Endodermal cell (in vitro differentiated cells): ENCODE measurements at places on chromosomes 5 and 9. TPM values are rescaled to one million over a fixed set of nuclear protein-coding genes. Genes with fewer than 3 reads are reported as not detected.

GRCh38 chr5:157352756-157353340, 86.9 kb downstream of the CYFIP2 start:
- no peak overlapping the region for H3K27ac ChIP-seq
- no peak for DNase-seq
- no peak overlapping the region for H3K4me3 ChIP-seq

DNA sequence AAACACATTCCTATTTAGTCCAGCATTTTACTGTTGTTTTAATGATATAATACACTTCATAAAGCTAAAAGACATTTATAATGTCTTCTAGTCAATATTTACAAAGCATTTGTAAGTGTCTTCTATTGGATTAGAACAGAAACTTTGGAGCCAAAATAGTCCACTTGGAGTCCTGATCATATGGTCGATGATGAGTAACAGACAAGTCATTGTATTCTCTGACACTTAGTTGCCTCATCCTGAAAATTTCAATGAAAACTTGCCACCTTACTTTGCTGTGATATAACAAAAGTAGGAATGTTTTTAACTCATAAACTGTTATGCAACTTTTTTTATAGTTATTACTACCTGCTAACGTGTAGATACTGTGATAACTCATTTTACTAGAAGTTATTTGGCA, 132.5 kb downstream of the GABRB2 start:
- H3K36me3 ChIP-seq, result no peaks in the 10 kb centered on the region
- no peak overlapping the region for H3K4me3 ChIP-seq
- DNase-seq, result no peak
- H3K27ac ChIP-seq, result no peak overlapping the region
- no peaks in the 10 kb centered on the region for H3K27me3 ChIP-seq
- no peaks in the 10 kb centered on the region for H3K4me1 ChIP-seq

Gene PCDHGB6
- total RNA-seq, result 10.7 to 11.3 TPM (median 10.8 TPM) in 3 replicates

DNA sequence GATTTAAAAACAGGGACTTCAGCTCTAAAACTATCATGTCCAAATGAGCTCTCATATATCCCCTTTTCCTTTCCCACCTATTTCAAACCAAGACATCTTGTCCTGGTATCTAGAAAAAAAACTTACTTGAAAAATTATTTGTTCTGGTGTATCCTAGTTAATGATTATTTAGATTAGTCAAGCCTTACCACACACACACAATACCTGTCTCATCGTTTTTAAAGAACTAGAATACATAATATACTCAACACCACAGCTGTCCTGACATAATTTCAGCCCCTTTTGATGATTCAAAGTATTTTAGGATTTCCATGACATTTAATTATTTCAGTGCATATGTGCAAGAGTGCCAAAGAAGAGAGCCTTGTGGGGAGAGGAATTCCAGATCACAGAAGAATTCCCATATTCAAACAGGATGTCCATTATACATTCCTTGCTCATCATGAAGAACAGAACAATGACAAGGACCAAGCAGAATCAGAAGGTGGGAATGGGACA, 233.7 kb downstream of the SMARCA2 start:
- no peak overlapping the region for H3K4me3 ChIP-seq
- H3K4me1 ChIP-seq, result no peaks in the 10 kb centered on the region
- peaks cover 44% of the 10 kb centered on the region for H3K36me3 ChIP-seq
- H3K27me3 ChIP-seq, result no peaks in the 10 kb centered on the region

Gene THBS4
- 10.6 and 13.6 TPM in 2 replicates for total RNA-seq

DNA sequence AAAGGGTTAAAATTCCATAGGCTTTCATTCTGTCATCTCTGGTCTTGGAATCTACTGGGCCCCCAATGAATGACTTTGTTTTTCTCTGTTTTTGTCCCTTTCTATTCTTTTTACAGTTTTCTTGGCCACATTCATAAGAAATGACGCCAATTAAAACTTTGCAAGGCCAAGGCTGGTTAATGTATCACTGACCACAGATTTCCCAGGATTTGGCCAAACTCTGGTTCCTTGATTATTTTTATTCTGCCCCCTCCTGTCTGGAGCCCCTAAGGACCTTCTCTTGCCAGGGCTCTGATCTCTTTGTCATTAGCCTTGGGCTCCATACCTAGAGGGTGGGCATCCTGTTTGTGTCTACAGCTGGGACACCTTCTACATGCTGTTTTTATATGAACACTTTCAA, 388.9 kb upstream of the PAPPA start:
- no peaks in the 10 kb centered on the region for H3K36me3 ChIP-seq
- no peaks in the 10 kb centered on the region for H3K27me3 ChIP-seq
- no peak for DNase-seq
- no peak overlapping the region for H3K27ac ChIP-seq
- H3K4me1 ChIP-seq, result no peaks in the 10 kb centered on the region

DNA sequence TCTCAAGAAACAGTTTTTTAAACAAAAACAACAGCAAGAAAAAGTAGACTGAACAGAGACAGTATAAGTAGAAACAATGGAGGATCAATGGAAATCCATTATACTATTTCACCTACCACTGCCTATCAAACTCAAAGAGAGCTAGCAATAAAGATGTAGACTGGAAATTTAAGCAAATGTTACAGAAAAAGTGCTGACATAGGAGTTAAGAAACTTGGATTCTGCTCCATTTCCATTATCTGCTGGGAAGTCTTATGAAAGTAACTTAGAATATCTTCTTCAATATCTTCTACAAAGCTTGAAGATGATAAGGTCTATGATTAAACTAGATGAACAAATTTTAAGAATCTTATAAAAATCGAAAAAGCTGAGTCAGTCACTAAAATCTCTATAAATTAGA, 1469.8 kb upstream of the C9orf72 start:
- H3K4me1 ChIP-seq, result no peaks in the 10 kb centered on the region
- no peaks in the 10 kb centered on the region for H3K36me3 ChIP-seq
- no peak for DNase-seq
- H3K4me3 ChIP-seq, result no peak overlapping the region

- no peak overlapping the region for H3K27ac ChIP-seq
- no peaks in the 10 kb centered on the region for H3K36me3 ChIP-seq
- H3K27me3 ChIP-seq, result no peaks in the 10 kb centered on the region
- peaks cover 3% of the 10 kb centered on the region for H3K4me1 ChIP-seq
- no peak for DNase-seq
Measured at GRCh38 chr9:14136047-14136635, 177.8 kb downstream of the NFIB start.

DNA sequence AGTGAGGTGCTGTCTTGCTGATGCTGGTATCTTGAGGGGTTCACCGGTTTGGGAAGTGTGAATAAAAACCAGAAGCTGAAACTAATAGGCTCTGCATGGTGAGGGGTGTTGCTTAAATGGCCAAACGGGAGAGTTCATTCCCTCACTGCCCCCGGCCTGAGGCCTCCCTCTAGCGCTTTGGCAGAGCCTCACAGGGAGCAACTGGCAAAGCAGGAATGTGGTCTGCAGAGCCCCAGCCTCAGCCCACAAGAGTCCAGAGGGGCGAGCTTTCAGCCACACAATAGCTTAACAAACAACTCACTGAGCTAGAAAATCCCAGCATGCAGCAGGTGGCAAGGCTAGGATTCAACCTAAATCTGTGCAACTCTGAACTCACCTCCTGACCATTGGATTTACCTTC, 234.8 kb downstream of the MED10 start:
- peaks cover 36% of the 10 kb centered on the region for H3K27me3 ChIP-seq
- no peak overlapping the region for H3K4me3 ChIP-seq
- no peaks in the 10 kb centered on the region for H3K4me1 ChIP-seq

Gene CKMT2
- total RNA-seq, result 1.6 and 2.3 TPM in 2 replicates

GRCh38 chr5:108315829-108316228, 66.1 kb downstream of the FBXL17 start:
- H3K27me3 ChIP-seq, result no peaks in the 10 kb centered on the region
- H3K36me3 ChIP-seq, result no peaks in the 10 kb centered on the region
- H3K27ac ChIP-seq, result no peak overlapping the region
- H3K4me1 ChIP-seq, result no peaks in the 10 kb centered on the region
- no peak overlapping the region for H3K4me3 ChIP-seq

GRCh38 chr9:801399-802071, 40.0 kb upstream of the DMRT1 start:
- DNase-seq, result no peak
- H3K4me3 ChIP-seq, result no peak overlapping the region
- no peaks in the 10 kb centered on the region for H3K27me3 ChIP-seq
- H3K4me1 ChIP-seq, result no peaks in the 10 kb centered on the region
- H3K27ac ChIP-seq, result no peak overlapping the region

- no peaks in the 10 kb centered on the region for H3K27me3 ChIP-seq
- no peak overlapping the region for H3K4me3 ChIP-seq
- no peaks in the 10 kb centered on the region for H3K4me1 ChIP-seq
- H3K27ac ChIP-seq, result no peak overlapping the region
Measured at GRCh38 chr5:20618340-20618739, 630.3 kb upstream of the CDH18 start.
